Esophagus muscularis mucosa (tissue), 4 donors: ENCODE measurements at places on chromosomes 16 and 17. TPM values are rescaled to one million over a fixed set of nuclear protein-coding genes. Genes with fewer than 3 reads are reported as not detected.

Gene NTN1
- 69.3 TPM for total RNA-seq

DNA sequence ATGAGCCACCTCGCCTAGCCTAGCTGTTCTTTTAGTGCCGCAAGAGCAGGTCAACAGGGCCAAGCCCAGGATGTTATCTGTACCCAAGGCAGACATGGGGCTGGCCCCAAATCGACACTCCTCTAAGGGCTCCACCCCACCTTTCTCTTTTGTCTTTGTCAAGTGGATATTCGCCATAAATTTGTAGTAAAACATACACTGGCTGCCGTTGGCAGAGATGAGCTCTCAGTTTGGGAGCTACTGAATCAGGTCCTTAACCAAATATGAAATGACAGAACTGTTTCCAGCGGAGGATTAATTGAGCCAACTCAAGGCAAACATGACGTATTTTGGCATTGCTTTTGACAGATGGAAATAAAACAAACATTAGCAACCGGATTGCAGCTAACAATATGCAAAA lies 556.9 kb upstream of the CDH5 start:
- no peaks in the 10 kb centered on the region for H3K27me3 ChIP-seq
- no peak overlapping the region for H3K4me3 ChIP-seq
- DNase-seq, result peak; percentile 77
- no peaks in the 10 kb centered on the region for H3K36me3 ChIP-seq
- H3K4me1 ChIP-seq, result no peaks in the 10 kb centered on the region

GRCh38 chr17:60102632-60103096 lies 23.9 kb upstream of the HEATR6 start:
- peak overlapping the region; percentile 25 for H3K4me3 ChIP-seq
- peaks cover 12% of the 10 kb centered on the region for H3K4me1 ChIP-seq
- no peaks in the 10 kb centered on the region for H3K36me3 ChIP-seq
- no peaks in the 10 kb centered on the region for H3K27me3 ChIP-seq

DNA sequence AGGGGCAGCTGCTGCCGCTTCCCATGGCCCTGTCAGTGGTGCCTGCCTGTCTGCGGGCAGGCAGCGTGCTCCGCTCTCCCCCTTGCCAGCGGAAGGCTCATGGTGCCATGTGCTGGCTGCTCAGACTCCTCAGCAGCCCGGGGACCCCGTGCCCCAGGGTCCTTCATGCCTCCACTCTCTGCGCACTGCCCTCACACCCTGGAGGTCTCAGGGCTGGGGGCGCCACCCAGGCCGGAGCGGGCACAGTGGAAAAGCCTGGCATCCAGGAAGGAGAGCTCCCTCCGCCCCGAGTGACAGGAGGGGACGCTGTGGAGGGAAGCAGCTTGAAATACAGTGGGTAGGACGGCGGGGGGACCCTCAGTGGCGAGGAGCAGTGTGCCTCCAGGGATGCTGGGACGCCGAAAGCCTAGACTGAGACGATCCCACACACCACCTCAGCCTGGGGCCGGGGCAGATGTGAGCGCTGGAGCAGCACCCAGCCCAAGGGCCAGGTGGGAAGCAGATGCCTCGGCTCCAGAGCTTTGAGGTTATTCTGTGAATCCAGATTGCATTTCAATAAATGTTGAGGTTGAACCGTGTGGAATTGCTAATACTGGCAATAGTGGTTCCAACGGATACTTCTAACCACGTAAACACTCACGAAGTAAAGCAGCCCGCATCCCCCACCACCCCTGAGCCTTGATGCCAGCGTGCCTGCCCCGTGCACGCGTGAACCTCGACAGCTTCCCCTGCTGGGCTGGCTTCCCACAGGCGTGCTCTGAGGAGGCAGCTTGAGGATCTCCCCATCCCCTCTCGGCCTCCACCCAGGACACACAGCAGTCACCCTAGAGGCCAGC lies 6.5 kb downstream of the TMEM204 start:
- H3K36me3 ChIP-seq, result peaks cover 19% of the 10 kb centered on the region
- DNase-seq, result no peak
- peaks cover 93% of the 10 kb centered on the region for H3K4me1 ChIP-seq
- no peak overlapping the region for H3K4me3 ChIP-seq

DNA sequence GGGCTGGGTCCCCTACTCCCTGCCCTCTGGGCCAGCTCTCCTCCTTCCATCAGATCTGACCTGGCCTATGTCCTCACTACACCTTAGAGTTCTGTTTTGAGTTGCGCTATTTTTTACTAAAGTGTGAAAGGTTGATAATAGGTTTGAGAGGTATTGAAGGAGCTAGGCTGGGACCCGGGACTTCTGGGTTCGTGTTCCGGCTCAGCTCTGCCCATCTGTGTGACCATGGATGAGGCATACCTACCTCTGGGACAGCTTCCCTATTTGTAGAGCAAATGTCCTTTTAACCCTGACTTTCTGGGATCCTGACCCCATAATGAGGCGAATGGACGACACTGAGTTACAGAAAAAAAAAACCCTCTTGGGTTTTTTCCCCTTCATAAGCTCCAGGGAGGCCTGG lies 36.0 kb downstream of the IL21R start:
- H3K4me1 ChIP-seq, result no peaks in the 10 kb centered on the region
- H3K27me3 ChIP-seq, result no peaks in the 10 kb centered on the region
- DNase-seq, result no peak

DNA sequence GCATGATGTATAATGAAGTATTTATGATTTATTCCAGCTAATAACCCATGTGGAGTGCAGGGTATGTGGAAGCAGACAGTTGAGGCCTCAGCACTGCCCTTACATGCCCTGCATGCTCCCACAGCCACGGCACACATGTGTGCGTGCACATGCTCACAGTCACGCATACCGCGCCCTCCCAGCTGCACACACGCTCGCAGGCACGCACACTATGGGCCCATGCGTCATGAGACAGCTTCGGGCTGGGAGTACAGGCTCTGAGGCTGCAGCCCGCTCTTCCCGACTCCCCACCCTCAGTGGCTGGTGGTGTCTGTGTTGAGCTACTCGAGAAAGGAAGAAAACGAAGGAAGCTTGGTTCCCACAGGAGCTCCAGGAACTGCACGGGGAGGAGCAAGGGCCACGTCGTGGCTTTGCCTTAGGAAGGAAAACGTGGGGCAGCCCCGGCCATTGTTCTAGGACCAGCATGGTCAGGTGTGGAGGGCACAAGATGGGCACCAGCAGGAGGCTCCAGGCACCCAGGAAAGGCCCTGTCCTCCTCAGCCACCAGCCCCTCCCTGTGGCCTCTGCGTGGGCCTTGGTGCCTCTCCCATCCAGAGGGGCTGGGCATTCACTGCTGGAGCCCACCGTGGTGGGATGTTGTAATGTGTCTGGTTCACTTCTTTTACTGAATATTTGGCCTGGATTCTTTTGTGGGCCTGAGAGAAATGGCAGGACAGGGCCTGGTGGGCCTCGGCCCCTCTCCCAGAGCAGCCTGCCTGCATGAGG lies 27.5 kb upstream of the CDH15 start:
- DNase-seq, result no peak
- no peak overlapping the region for H3K4me3 ChIP-seq
- no peaks in the 10 kb centered on the region for H3K4me1 ChIP-seq
- peaks cover 64% of the 10 kb centered on the region for H3K36me3 ChIP-seq
